ENCODE measurements at places on chromosomes 12 and 14. TPM values are rescaled to one million over a fixed set of nuclear protein-coding genes. Genes with fewer than 3 reads are reported as not detected.

DNA sequence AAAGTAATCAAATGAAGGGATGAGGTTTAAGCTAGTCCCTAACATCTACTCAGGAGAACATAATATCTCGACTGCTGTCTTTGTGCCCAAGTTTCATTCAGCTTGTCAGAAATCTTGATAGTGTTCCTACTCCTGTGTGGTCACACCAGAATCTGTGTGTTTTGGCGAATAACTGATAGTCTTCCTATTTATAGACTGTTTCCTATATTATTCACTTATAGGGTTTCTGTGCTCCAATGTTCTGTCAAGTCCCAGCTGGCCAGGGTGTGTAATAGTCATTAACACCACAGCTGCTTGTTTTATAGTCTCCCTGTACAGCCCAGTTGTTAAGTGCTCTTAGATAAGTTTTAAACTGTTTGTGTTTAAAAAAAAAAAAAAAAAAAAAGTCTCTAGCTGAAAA is 45.9 kb downstream of the GPR135 start:
- no peak for DNase-seq

DNA sequence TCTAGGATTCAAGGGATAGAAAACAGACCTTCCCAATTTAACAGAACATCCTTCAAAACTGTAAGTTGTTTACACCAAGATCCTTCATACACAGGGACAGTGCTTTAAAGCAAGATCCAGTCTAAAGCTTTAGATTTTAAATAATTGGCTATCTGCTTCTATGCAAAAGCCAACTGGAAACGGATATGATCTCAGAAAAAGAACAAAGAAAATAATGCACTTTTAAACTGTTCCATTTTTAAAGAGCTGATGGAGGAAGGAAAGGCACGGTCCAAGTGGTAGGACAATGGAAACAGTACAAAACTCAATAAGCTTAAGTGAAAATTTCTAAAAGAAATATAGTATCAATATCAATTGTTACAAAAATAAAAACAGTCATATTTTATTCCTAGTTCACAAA is 27.7 kb downstream of the LRP6 start:
- DNase-seq: no peak

BRAP gene
- 5.9 TPM for total RNA-seq

GRCh38 chr12:48002773-48003218 is 1.5 kb downstream of the COL2A1 start:
- DNase-seq: peak; percentile 77

GRCh38 chr12:45708901-45709300 is 20.6 kb upstream of the ARID2 start:
- DNase-seq: no peak

DNA sequence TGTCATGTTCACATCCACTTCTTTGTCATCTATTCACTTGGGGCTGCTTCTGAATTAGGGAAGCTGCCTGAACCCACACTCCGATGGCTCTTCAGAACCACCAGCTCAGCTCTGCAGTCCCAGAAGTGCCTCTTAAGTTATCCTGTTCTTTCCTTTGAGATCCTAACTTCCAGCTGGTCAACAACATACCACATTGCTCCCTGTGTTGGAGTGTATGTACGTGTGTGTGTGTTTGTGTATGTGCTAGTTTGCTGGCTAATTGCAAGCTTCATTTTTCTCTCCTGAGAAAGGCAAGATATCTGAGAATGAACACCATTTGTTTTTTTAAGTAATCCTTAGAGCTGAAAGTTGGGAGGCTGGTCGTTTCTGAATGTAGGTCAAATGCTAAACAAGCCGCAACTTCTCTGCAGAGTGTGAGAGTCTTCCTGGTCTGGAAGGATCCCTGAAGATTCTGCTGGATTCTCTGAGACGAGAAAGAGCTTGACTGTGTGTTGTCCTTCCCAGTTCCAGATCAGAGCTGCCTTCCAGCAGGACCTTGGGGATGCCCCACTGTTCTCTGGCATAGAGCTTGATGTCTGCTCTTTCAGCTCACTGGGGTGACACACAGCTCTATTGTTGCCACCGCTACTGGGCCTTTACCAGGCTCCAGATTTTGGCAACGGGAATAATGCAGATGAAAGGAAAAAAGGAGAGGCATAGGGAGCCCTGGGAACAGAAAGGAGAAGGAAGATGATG is 839 bp downstream of the GSG1 start:
- DNase-seq: no peak

GRCh38 chr12:43288671-43289425 is 263.2 kb downstream of the ADAMTS20 start:
- DNase-seq: no peak

ACOT4 gene
- total RNA-seq: 1.9 TPM

DNA sequence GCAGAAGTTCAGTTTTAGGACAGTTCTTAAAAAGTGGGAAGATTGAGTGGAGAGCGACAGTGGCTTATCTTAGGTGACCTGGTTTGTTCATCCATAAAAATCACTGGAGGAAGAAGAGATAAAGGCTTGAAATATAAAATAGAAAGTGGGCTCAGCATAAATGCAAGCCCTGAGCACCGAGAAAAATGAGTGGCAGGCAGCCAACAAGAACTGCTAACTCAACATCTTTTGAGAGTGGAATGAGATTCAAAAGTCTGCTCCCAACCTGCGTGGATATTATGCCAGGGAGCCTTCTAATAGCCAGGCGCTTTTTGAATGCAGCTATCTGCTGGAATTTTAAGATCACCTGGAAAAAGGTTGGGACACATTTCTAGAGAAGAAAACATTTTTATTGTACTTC is 666.5 kb downstream of the FLRT2 start:
- no peak for DNase-seq

DNA sequence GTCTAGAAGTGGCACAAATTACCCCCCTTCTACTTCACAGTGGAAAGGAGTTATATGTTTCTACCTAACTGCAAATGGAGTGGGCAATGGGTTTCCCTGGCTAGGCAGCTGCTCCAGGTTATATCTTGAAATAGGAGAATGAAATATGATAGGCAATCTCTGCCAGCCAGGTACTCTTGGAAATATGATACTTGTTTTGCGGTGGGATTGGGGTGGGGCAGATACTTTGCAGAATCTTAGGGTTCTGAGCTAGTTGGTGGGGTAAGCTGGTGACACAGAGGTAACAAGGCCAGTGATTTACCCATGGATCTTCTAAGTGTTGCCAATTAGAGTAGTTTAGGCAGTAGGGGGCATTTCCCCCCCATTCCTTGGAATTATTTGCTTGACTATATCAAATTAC is 140.1 kb downstream of the ATP23 start:
- no peak for DNase-seq

DNA sequence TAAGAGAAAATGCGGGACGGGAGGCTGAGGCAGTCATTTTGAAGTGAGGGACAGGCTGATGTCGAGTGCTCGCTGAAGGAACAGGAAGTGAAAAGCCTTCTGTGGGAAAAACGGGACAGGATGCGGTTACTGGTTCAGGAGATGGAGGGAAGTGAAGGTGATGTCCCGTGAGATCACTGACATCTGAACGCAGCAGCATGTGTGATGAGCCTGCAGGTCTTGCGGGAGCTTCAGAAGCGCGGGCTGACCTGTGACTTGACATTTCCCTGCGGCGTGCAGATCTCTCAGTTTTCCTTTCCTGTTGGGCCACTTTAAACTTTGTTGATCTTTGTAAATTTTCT is 77.8 kb downstream of the DDX51 start:
- no peak for DNase-seq

POTEM gene
- total RNA-seq: not detected

DNA sequence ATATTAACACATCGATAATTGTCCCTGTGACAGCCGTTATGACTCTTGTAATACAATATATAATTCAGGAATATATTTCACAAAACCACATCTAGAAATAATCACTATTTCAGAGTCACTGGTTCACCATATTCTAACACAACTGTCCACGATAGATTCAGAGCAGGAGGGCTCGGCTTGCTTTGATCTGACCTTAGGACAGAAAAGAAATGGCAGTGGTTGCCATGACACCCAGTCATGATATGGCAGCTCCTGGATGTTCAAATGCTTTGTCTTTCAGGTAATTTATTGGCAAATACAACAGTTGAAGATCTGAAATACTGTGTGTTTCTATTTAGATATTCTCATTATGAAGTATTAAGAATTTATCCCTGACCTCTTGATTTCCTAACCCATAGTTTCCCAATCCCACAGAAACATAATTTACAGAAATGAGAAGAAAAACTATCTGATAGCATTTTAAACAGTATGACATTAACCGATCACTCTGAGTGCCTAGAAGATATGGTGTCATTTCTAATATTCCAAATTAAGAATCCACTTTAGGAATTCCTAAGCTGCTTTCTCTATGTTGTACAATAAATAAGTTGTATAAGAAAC is 116.4 kb downstream of the EPS8 start:
- DNase-seq: no peak

- no peak for DNase-seq
These were observed 312.0 kb downstream of the KCNC2 start for GRCh38 chr12:74897425-74898211.

- DNase-seq: no peak
These were observed 1043.2 kb upstream of the TMEM132C start for GRCh38 chr12:127223731-127224130.

Data from pancreas (tissue), 10 donors.